ENCODE measurements at places on chromosomes 16 and 17.

- H3K36me3 ChIP-seq, result no peaks in the 10 kb centered on the region
- H3K4me1 ChIP-seq, result peaks cover 4% of the 10 kb centered on the region
- no peak overlapping the region for H3K27ac ChIP-seq
- H3K4me3 ChIP-seq, result no peak overlapping the region
These were observed 49.3 kb upstream of the WSB1 start for GRCh38 chr17:27244491-27245223.

DNA sequence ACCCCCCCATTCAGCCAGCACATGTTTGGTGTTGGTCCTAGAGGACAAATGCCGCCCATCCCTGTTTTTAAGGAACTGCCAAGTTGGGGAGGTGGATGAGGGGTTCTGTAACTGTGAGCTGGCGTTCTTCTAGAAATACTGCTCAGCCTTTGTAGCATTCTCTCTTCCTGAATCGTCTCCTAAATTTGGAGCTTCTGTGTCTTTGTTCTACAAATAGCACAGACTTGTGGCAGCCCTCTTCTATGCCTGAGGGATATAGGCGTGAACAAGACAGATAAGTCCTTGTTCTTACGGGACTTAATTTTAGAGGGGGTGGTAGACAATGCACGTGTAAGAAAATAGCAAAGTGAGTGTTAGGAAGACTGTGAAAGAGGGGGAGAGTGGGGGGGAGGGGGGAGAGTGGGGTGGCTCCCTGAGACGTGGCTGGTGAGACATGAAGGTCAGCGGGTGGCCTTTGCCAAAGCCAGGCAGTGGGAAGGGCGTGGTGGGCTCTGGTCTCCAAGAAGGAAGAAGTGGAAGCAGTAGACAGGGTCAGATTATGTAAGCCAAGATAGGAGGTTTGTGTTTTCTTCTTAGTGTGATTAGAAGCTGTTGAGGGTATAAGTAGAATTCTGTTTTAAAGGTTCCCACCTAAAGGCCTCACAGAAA lies 9.9 kb downstream of the MFSD11 start:
- DNase-seq, result no peak
- H3K27ac ChIP-seq, result no peak overlapping the region
- H3K36me3 ChIP-seq, result peaks cover 29% of the 10 kb centered on the region
- peaks cover 16% of the 10 kb centered on the region for H3K4me1 ChIP-seq
- no peak overlapping the region for H3K4me3 ChIP-seq
- no peaks in the 10 kb centered on the region for H3K27me3 ChIP-seq

DNA sequence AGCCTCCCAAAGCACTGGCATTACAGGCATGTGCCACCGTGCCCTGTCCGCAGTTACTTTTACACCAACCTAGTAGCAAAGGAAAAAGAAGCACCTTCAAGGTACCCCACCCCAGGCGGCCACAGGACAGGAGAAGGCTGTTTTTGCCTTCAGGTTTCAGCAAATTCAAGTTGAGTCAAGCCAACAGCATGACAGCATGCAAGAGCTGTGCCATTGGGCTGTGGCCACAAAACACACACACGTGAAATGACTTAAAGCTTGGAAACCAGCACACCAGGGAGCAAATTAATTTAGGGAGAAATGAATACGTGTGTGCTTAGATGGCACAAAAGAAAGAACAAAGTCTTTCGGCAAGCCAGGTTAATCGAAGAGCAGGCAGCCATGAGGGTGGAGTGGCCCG lies 39.7 kb downstream of the ERCC4 start:
- H3K4me3 ChIP-seq, result no peak overlapping the region
- H3K27me3 ChIP-seq, result no peaks in the 10 kb centered on the region
- H3K27ac ChIP-seq, result no peak overlapping the region
- peaks cover 4% of the 10 kb centered on the region for H3K4me1 ChIP-seq
- DNase-seq, result no peak

DNA sequence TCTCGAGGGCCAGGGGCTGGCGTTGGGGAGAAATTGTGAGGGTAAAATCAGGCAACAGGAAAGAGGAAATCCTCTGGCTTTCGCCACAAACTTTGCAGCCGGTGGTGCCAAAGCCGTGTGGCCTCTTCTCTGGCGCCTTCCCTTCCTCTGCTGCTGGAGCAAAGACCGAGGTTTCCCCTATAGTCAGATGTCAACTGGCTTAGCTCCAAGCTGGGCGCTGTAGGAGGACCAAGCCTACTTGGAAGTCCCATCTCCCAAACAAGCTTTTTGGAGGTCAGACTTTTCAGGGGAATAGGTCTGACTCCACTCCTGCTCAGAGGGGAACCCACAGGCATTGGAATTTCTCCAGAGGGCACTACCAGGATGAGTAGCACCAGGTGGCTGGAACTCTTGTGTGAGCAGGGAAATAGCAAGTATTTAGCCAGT lies 5.0 kb downstream of the IGFBP4 start:
- no peak overlapping the region for H3K27ac ChIP-seq
- no peak overlapping the region for H3K4me3 ChIP-seq
- no peak for DNase-seq
- no peaks in the 10 kb centered on the region for H3K27me3 ChIP-seq
- no peaks in the 10 kb centered on the region for H3K36me3 ChIP-seq
- peaks cover 17% of the 10 kb centered on the region for H3K4me1 ChIP-seq

DNA sequence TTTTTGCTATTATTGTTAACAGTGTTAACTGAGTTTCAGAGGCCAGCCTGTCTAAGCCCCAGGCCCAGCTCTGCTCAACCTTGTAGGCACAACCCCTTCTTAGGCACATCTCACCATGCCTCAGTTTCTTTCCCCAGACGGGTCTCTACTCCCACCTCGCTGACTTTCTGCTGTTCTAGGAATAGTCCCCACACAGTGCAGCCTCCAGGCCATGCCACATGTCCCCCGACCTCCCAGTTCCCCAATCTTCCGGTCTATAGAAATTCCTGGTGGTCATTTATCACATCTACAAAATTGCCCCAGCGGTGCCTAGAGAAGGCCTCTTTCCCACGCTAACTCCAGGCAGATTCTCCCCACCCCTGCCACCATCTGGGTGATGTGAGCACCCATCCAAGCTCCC lies 34.8 kb downstream of the ADGRG5 start:
- H3K36me3 ChIP-seq, result no peaks in the 10 kb centered on the region
- no peak for DNase-seq
- H3K4me3 ChIP-seq, result no peak overlapping the region
- peaks cover 15% of the 10 kb centered on the region for H3K4me1 ChIP-seq
- H3K27ac ChIP-seq, result no peak overlapping the region
- no peaks in the 10 kb centered on the region for H3K27me3 ChIP-seq

Measured in effector memory CD4-positive, alpha-beta T cell (primary cell).